ENCODE measurements at places on chromosomes 1 and 21.

DNA sequence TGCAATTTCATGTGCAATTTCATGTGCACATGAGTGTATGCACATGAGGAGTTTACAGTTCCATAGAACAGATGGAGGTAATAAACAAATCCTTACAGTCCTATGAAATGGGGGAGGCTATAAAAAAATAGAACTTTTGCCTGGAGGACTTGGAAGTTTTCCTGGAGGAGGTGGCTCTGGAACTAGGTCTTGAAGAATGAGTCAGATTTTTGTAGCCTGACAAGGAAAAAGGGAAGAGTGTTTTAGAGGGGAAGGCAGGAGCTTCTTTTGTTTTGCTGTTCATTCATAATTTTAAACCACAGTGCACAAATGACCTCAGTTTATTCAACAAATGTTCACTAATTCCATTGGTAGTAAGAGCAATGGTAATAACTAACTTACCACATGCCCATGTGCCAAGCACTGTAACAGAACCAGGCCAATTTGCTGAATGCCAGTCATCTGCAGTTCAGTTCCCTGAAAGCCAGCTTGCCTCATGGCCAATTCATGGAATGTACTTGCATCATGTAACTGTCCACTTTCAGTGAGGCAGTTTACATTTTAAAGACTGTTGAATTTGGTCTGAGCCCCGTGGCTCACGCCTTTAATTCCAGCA lies 2.7 kb downstream of the DIO1 start:
- DNase-seq = peak; percentile 70

- no peak for DNase-seq
Measured at GRCh38 chr1:87155648-87156047, 173.0 kb upstream of the LMO4 start.

GRCh38 chr1:167404161-167404888 lies 114.0 kb downstream of the CD247 start:
- DNase-seq = no peak

DNA sequence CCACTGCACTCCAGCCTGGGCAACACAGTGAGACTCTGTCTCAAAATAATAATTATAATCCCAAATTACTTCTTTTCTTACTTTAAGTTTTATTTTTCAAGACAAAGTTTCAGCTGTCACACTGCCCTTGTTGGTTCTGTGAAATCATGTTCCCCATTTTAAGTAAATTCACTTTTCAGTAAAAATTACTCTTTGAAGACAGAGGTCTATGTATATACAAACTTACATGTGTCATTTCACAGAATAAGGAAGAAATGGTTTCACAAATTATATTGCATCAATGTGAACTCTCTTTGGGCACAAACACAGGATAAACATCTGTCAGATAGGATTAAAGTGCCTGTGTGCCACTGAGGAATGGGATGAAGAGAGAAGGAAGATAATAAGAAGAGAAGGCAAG lies 33.1 kb upstream of the ETS2 start:
- peak; percentile 58 for DNase-seq

- no peak for DNase-seq
Measured at GRCh38 chr1:145887631-145888030, 2.0 kb upstream of the ANKRD35 start.

GRCh38 chr1:12618965-12619791 lies 1.2 kb upstream of the DHRS3 start:
- peak; percentile 78 for DNase-seq

GRCh38 chr1:161226320-161226711 lies 456 bp downstream of the TOMM40L start:
- DNase-seq = no peak

DNA sequence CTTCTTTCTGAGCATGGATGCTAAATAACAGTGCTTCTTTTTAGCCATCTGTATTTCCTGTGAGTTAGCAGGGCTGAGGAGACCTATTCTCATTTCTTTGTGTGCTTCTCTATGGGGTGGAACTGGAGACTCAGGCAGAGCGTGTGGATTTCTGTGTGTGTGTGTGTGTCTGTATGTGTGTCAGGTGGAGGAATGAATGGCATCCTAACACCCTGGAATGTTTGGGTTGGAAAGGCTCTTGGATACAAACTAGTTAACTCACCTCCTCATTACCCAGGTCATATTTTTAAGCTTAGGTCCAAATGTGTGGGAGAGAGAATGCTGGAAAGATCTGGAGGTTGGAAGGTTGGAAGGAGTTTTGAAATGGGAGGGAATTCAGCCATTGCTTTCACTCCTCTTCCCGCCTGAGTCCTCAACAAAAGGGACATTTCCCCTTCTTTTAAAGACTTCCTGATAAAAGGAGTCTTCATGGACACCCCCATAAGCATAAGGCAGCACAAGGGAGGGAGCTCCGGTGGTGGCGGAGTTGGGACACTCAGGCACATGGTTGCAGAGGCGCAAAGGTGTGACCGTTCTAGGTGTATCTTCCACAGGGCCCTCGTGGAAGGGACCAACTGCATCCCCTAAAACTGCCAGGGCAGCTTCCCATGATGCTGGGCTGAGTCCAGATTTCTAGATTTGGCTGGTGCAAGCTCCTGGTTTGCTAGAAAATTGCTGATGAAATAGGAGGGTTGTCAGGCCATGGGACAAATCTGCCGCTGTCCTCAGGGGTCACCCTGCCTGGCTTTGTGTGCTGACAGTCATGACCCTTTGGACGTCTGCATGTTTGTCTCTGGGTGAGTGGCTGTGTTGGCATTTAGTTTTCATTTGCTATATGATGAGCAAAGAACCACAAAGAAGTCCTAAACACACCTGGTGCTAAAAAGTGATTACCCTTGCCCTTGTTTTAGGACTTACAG lies 37.6 kb downstream of the MTARC1 start:
- DNase-seq = no peak

GRCh38 chr1:155226910-155227260 lies 18.4 kb downstream of the MTX1 start:
- DNase-seq = peak; percentile 65

DNA sequence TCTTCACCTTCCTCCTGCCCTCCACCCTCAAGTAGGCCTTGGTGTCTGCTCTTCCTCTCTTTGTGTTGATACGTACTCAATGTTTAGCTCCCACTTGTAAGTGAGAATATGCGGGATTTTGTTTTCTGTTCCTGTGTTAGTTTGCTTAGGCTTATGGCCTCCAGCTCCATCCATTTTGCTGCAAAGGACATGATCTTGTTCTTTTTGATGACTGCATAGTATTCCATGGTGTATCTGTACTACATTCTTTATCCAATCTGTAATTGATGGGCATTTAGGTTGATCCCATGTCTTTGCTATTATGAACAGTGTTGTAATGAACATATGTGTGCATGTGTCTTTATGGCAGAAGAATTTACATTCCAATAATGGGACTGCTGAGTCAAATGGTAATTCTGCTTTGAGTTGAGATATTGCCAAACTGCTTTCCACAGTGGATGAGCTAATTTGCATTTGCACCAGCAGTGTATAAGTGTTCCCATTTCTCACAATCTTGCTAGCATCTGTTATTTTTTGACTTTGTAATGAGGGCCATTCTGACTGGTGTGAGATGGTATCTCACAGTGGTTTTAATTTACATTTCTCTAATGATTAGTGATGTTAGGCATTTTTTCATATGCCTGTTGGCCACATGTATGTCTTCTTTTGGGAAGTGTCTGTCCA lies 272.7 kb downstream of the SDCCAG8 start:
- no peak for DNase-seq

DNA sequence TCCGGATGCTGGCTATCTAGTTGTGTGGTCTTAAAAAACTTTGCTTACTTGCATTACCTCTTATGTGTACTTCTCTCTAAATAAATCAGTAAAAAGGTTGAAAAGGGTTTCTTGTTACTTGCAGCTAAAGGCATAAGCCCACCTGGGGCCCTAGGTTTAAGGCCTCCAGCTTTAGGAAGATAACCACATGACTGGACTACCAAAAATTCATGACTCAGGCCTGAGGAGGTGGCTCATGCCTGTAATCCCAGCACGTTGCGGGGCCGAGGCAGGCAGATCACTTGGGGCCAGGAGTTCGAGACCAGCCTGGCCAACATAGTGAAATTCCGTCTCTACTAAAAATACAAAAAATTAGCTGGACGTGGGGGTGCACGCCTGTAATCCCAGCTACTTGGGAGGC lies 142.9 kb downstream of the APP start:
- no peak for DNase-seq

GRCh38 chr1:202011994-202012393 lies 1.6 kb downstream of the ELF3 start:
- DNase-seq = no peak

GRCh38 chr1:68232289-68233148 lies at the start of gene WLS:
Gene WLS, minus strand, starts transcription at chr1:68232523. Its CDS starts 224 bp downstream, at chr1:68232299.
- DNase-seq = peak; percentile 53

DNA sequence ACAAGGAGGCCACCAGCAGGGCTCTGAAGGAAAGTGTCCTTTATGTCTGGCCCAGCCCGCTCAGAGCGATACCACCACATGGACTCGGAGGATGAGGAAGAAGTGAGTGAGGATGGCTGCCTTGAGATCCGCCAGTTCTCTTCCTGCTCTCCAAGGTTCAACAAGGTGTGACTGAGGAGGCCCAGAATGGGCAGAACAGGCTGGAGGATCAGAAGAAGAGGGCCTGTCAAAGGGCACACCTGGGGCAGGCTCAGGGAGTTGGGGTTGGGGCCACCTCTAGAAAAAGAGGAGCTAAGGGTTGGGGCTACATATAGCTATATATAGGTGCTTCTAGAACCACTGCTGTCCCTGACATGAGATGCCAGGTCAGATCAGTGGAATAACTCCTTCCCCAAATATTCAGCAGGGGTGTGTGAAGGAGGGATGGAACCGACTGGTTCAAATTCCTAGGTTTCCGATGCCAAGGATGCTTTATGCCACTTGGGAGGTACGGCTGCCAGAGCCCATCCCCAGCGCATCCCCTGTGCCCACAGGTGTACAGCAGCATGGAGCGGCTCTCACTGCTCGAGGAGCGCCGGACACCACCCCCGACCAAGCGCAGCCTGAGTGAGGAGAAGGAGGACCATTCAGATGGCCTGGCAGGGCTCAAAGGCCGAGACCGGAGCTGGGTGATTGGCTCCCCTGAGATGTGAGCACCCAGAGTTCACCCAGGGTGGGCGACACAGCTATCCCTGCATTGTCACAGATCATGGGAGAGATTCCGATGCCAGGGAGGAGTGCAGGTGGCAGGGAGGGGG lies 102.2 kb downstream of the PIK3R3 start:
- no peak for DNase-seq

DNA sequence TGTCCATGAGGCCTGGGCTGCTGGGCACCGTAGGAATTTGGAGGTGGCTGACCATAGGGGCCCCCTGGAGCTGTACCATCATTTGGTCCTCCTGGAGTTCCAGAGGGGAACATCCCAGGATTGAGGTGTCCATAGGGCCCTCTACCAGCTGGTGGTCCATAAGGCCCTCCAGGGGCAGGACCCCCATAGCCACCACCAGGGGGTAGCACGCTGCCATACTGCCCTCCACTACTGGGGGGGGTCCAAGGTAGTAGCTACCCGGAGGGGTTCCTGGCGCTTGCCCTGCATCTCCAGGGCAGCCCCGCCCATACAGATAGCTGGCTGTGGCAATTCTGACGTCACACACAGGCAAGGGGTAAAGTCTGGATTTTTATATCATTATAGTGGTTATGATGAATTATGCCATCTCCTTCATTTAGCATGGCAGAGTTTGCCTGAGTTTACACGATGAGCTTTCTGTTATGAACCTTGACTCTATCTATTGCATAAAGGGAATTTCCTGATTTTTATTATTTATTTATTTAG lies 13.2 kb downstream of the MDM4 start:
- DNase-seq = no peak

DNA sequence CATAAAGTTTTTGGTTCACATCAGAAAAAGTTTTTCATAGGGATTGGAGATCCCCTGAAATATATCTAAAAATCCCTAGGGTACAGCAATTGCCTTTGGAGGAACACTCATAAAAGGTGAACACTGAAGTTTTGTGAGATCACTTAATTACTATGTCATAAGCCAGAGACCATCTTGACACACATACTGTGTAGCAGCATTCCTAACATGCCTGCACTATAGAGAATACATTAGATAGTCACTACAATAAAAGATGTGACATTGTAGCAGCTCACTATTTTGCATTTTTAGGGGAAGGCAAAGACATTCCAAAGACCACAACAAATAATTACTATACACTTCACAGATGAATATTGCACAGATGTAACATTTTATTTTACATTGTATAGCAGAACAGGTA lies 779.9 kb downstream of the KCNT2 start:
- DNase-seq = no peak

DNA sequence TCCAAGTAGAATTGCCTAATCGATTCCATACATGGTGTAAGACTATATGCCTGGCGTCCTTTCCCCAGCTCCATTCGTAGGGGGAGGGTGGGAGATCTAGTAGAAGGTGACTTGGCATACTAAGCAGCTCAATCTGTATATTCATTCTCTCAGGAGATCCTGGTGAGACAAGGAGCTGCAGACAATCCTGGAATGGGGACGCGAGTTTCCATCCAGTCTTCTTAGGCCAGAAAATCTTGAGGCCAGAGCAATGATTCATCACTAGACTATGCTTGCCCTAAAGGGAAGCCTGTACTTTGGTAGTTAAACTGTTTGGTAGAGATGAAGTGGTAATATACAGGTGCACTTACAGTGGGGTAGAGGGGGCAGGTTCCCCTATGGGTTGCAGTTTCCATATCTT lies 468.7 kb downstream of the ADGRL2 start:
- DNase-seq = no peak

GRCh38 chr1:9071554-9072235 lies 2.3 kb upstream of the SLC2A5 start:
- DNase-seq = no peak

- DNase-seq = peak; percentile 97
Measured at GRCh38 chr1:30756545-30757351, 826 bp downstream of the LAPTM5 start.

- peak; percentile 86 for DNase-seq
Measured at GRCh38 chr1:225772323-225772768, 5.3 kb upstream of the SRP9 start.

- DNase-seq = no peak
Measured at GRCh38 chr1:93501399-93501798, 53.5 kb downstream of the FNBP1L start.

GRCh38 chr1:43108080-43108479 lies 64.0 kb downstream of the EBNA1BP2 start:
- no peak for DNase-seq

DNA sequence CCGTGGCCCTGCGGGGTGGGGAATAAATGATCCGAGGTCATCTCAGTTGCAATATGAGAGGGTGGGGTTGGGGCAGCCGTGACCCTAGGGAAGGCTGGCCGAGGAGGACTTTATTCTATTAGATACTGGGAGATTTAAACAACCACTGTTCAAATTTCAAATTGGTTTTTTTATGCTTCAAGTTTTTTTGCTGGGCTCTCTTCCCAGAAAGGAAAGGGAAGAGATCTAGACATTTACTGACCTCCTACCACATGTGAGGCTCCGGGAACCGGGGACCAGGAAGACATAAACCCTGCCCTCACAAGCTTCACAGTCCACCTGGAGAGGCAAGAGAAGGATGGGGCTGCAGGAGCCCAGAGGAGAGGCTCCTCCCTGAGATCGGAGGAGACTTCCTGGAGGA lies 207.3 kb downstream of the FOXD2 start:
- DNase-seq = no peak

DNA sequence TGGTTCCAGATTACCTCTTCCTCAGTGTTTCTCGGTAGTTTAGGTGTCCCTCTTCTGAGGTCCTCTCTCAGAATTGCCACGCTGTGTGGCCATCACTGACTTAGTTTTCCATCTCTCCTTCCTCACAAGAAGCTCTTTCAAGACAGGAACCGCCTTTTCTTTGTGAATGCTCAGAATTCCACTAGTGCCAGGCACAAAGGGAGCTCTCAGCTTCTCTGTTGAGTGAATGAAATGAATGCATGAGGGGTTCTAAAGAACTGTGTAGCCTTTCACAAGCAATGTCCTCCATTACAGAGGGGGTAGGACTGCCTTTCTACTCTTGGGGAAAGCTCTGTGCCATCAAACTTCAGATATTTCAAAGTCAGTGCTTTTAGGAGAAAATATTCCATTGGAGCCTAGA lies 546.8 kb downstream of the RWDD3 start:
- no peak for DNase-seq
